ENCODE measurements at places on chromosomes 5 and 9.

GRCh38 chr5:178453224-178453623 lies 137.0 kb downstream of the COL23A1 start:
- DNase-seq, result no peak

- no peak for DNase-seq
These were observed 573.6 kb upstream of the ARRDC3 start for GRCh38 chr5:91956738-91957137.

DNA sequence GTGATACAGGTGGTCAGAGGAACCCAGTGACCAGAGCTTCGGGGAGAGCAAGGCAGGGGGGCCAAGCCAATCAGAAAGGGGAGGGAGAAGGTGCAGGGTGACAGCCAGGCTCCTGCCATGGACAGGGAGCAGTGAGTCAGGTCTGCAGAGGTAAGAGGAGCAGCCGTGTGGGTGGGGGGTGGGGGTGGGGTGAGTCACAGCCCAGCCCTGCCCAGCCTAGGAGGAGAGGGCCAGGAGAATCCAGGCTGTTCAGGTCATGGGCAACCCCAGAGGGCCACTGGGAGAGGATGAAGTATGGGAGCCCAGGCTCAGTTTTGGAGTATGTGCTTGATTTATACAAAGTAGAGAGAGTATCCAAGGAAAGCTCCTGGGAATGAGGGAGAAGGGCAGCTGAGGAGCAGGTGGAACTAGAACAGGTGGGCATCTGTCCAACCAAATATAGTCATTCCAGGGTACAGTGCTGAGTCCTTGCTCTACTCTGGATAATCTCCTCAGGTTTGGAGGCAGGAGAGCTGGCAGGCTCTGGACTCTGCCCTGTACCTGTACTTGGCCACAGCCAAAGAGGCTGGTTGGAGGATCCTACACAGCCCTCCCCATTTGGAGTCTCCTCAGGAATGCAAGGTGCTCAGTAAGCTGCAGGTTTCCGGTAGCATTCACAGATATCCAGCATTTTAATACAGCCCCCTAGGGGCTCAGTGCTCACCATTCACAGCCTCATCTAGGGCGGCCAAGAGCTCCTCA lies 1.6 kb downstream of the HBEGF start:
- DNase-seq, result no peak

DNA sequence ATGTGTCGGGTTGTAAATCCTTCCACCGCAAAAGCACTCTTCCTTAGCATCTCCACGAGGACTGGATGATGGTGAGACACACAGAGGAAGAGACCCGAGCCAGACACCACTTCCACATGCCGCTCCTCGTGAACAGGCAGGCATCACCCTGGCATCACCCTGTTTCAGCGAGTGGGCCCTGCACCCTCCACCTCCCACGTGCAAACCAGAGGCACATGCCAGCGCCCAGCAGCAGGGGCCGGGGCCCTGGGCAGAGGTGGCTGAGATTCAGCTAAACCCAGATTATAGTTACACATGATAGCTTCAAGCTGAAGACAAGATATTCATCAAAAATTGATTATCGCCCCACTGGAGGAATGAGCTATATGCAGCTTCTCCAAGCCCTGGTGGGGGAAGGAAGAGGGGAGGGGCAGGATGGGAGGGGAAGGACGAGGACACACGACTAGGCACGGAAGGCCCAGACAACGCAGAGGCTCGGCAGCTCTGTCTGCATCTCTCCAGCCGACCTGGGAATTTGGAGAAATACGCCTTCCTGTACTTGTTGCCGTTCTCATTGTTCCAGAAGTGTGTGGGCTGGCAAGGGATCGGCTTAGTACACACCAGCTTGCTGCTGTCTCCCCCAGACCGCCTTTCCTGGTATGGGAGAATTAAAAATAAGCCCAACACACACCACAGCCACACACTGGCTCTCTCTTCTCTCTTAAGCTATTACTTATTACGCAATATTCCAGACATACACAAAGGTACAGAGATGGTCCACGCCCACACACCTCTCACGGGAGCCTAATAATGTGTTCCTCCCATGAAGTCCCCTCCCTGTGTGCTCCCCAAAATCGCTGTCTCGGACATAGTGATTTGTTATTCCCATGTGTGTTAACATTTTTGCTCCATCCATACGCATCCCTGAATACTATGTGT lies 50.4 kb upstream of the ZNF354A start:
- no peak for DNase-seq

DNA sequence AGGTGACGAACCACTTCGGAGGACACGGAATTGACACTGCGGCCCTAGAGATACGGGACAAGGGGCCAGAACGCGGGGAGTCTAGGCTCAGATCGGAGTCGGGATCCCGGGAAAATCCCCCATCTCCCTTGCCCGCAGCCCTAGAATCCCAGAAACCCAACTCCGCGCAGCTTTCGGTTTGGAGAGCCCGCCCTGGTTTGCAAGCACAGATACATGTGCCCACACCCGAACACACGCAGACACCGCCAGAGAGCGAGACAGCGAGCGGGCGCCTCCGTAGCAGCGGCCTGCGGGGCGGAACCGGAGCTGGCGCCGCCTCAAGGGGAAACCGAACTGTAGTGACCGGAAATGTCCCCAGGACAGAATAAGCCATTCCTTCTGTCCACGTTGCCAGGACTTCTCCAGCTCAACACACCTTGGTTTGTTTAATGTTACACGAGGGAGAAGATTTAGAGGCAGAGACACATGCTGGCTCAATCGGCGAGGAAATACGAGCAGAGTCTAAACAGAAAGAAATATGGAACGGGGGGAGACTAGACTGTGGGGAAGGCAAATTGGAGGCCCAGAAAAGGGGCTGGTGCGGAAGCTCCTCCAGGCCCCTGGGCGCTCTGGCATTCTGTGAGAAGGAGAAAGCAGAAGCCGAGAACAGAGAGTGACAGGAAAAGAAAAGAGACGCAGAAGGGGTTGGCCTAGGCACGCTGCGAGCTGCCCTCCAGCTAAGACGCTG lies 2.9 kb upstream of the PAX5 start:
- DNase-seq, result no peak

DNA sequence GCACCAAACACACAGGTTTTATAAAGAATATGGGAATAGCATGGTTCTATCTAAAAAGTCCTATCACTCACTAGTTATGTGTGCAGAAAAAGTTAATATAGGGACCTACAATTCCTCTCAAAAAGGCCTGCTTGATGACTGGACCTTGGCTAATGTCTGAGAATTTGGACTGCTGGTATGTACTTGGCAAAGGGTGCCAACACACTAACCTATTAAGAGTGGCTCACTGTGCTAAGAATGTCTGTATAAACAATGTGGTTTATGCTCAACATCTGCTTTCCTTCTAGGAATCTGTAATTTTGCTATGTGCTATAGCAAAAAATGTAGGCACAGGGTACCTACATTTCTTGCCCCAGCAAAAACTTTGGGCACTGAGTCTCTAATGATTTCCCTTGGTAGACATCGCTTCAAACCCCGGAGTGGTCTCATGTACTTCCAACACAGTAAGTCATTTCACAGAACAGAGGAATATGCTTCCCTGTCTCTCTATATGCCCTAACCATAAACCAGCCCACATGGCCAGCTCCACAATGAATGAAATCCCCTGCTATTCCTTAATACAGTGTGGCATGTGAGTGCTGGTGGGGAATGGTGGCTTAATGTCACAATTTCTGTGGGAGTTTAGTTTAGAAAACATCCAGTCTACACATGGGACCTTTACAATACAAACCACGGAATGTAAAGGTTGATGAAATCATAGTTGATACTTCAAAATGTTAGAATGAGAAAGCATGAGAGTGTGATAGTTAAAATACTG lies 101.7 kb downstream of the UBAP2 start:
- DNase-seq, result no peak

GRCh38 chr9:83061990-83062650 lies 822 bp downstream of the RASEF start:
- DNase-seq, result no peak

DNA sequence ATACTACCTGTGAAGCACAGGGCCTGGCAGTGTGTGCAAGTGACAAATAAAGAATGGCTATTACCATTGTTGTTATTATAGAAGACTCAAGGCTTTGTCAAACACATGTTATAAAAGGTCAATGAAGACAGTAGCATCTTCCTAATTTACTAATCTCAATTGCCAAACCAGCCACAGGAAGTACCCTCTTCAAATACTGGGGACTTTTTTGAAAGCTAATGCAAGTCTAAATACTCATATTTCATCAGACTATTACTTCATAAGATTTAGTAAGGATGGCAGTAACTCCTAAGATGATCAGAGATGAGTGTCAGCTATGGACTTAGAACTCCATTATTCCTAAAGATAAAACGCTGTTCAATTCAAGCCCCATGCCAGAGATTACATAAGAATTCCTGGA lies 43.0 kb downstream of the GNAQ start:
- DNase-seq, result no peak

Measured in stimulated activated CD8-positive, alpha-beta memory T cell treated with anti-CD3 and anti-CD28 coated beads, Interleukin-2, amount 100 ng/mL, for 48 hours (primary cell).